ENCODE measurements at places on chromosomes 1 and 21. TPM values are rescaled to one million over a fixed set of nuclear protein-coding genes. Genes with fewer than 3 reads are reported as not detected.

The UMODL1 gene
- total RNA-seq, result not detected

The TIPRL gene
- total RNA-seq, result 46.0 TPM

The HOOK1 gene
- total RNA-seq, result under 0.01 TPM

The PCAT6 gene
- not detected for total RNA-seq

The GCLM gene
- total RNA-seq, result 26.0 TPM

The SEMA6C gene
- 1.2 TPM for total RNA-seq

The PMF1 gene
- total RNA-seq, result 23.8 TPM

The CLDN19 gene
- total RNA-seq, result not detected

The CFAP74 gene
- not detected for total RNA-seq

The FAM151A gene
- not detected for total RNA-seq

The DRAXIN gene
- total RNA-seq, result 0.17 TPM

The ALX3 gene
- total RNA-seq, result not detected

The GPR52 gene
- 0.50 TPM for total RNA-seq

The CELA2B gene
- total RNA-seq, result not detected

The AMY1C gene
- not detected for total RNA-seq

The SV2A gene
- 19.4 TPM for total RNA-seq

The AGMAT gene
- total RNA-seq, result 0.99 TPM

The PPFIA4 gene
- 20.0 TPM for total RNA-seq

The RIMKLA gene
- under 0.01 TPM for total RNA-seq

The HSF2BP gene
- total RNA-seq, result 1.6 TPM

The PRDM16 gene
- 1.5 TPM for total RNA-seq

The BROX gene
- total RNA-seq, result 55.7 TPM

The LCE2A gene
- total RNA-seq, result not detected
